ENCODE measurements at places on chromosomes 6 and 20.

- no peak for DNase-seq
Measured at GRCh38 chr20:101975-102374, 14.5 kb downstream of the DEFB125 start.

GRCh38 chr6:152268846-152269442 lies 368.2 kb downstream of the SYNE1 start:
- no peak for DNase-seq

- DNase-seq: peak; percentile 84
Measured at GRCh38 chr20:47357296-47358038, 968 bp upstream of the ZMYND8 start.

DNA sequence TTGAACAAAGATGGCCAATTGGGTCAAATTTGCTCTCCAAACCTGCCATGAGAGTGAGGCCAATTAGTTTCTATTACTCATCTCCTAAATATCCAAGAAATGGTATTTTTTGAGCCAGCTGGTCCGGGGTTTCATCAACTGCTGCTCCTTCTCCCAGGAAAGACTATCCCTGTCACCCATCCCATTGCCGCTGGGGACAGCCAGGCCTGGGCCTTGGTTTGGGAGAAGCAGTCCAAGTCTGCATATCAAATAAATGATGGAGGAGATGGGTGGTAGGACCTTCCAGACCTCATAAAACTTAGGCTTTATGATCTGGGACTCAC lies 46.7 kb upstream of the TTPAL start:
- no peak for DNase-seq

GRCh38 chr20:25173886-25174308 lies 21.6 kb upstream of the ENTPD6 start:
- DNase-seq: no peak

GRCh38 chr6:3631186-3631585 lies 120.3 kb downstream of the PXDC1 start:
- DNase-seq: no peak

- DNase-seq: no peak
Measured at GRCh38 chr6:71035871-71036270, 79.0 kb upstream of the B3GAT2 start.

GRCh38 chr20:408843-409696 lies 971 bp downstream of the RBCK1 start:
- no peak for DNase-seq

DNA sequence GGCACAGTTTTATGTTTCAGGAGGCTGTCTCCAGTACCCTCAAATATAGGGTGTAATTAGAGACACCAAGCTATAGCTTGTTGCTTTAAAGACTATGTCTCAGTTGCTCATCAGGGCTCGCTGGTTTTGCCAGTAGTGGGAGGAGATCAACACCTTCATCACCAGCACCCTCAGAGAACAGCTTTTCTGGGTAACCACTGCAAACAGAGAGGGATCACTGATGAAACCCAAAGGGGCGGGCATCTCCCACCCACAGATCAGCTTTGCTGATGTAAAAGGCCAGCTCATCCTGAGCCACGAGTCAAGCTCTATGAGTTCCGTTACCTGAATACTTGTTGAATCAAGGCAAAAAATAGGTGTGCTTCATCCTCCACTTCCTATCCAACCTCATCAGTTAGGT lies 187.7 kb downstream of the AIG1 start:
- no peak for DNase-seq

- no peak for DNase-seq
Measured at GRCh38 chr6:5619249-5619648, 357.9 kb downstream of the FARS2 start.

- DNase-seq: peak; percentile 27
Measured at GRCh38 chr20:50654904-50655303, 36.4 kb downstream of the RIPOR3 start.

DNA sequence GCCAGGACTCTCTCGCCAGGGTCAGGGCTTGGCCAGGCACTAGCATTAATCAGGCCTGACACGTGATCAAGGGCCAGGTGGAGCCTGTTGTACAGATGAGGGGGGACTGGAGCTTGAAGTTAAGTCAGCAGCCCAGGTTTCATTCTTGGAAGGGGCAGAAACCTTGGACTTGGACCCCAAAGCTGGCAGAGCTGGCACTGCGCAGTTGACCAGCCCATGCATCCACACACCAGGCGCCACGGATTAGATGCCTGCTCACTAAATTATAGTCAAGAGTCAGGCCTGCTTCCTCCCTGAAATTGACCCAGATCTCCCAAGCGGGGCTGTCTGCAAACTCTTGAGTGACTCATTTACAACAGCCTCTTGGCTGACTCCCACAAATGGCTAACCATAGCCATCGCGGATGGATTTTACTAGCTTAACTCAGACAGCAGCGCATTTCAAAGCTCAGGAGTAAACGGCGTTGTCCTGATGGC lies 4.1 kb upstream of the TAF4 start:
- DNase-seq: peak; percentile 55

GRCh38 chr6:80544555-80544954 lies 438.1 kb downstream of the BCKDHB start:
- no peak for DNase-seq

DNA sequence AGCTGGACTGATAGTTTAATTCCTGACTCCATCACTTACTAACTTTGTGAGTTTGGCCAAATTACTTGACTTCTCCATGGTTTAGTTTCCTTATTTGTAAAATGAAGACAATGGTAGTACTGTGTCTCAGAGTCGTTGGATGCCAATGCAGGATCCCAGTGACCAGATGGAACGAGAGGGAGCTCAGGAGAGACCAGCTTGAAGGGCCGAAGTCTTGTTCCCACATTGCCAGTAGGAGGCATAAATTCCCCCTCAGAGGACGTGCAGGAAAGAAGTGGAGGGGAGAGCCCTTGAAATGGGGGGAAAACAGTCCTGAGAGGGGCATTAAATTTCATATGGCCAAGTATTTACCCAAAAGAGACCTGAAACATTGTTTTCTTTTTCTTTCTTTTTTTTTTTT lies 2.1 kb upstream of the MUC22 start:
- no peak for DNase-seq

DNA sequence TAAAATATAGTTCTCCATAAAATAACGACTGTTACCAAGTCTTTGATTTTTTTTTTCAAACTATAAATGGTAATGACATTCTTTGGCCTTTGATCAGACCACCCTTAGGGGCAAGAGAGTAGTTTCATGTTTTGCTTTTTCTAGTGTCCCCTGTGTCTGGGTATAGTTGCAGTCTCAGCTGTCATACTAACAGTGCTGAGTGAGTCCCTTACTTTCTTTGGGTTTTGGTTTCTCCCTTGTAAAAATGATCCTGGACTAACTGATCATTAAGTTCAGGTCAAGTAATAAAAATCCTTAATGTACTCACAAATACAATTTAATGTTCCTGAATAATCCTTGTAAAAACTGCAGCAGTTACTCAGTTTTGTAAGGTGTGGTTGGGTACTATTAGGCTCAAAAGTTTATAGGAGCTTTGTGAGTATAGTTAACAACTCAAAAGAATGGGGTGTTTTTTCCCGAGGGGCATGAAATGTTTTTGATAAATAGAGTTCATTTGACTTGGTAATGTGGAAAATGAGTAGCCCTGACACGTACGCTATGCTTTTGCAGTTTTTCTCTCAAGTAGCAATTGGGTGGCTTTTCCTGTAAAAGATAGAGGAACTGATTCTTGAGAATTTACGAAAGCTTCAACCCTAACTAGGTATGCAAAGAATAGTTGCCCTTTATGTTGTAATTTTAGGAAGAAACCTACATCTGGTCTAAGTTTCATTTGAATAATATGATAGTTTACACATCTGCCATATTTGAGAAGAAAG lies 6.2 kb downstream of the PTPN1 start:
- DNase-seq: no peak

DNA sequence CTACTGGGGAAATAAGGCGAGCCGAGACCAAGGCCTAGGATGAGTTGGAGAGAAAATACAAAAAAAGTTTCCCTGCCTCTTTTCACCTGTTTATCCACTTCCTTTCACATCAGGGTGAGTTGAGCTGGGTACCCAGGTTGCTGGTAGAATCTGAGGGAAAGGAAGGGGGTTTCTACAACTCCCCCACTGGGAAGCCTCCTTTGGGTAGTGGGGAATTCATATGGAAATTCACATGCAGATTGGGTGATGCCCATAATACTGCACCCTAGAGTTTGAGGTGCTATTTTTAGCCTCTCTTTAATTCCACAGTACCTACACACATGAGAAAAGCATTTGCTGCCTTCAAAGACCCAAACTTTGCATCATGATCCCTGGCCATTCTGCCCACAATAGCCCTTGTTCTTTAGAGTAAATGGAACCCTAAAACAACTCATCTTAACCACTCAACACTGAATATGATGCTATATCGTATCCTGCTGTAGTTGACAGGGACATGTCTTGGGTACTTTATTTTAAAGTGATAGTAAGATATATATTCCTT lies 2.7 kb downstream of the OSTM1 start:
- no peak for DNase-seq

DNA sequence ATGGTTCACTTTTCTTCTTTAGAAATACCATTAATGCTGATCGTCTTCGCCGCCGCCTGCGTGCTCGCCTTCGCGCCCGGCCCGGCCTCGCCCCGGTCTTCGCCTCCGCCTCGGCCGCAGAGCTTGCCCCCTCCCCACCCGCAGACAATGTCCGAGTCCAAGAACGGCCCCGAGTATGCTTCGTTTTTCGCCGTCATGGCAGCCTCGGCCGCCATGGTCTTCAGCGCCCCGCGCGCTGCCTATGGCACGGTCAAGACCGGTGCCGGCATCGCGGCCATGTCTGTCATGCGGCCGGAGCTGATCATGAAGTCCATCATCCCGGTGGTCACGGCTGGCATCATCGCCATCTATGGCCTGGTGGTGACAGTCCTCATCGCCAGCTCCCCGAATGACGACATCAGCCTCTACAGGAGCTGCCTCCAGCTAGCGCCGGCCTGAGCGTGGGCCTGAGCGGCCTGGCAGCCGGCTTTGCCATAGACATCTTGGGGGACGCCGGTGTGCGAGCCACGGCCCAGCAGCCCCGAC lies 4.8 kb upstream of the PRPH2 start:
- no peak for DNase-seq

DNA sequence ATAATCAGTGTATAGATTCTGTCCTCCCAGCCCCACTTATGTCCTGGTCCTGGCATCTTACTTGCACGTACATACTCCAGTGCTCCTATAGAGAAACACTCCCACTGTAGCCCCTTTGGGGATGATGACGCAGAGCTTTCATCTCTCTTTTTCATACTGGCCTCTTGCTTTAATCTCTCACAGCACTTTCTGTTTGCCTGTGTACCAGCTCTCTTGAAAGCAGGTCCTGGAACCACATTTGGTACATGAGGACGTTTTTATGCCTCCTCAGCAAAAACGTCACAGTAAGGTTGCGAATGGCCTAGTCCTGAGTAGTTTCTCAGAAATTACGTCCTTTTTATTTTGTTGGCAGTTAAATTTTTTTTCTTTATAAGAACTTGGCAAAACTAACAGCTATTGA lies 10.8 kb downstream of the L3MBTL3 start:
- no peak for DNase-seq

- DNase-seq: peak; percentile 74
Measured at GRCh38 chr20:53643031-53643832, 49.6 kb upstream of the ZNF217 start.

- DNase-seq: no peak
Measured at GRCh38 chr6:124879992-124880355, 82.3 kb upstream of the RNF217 start.

DNA sequence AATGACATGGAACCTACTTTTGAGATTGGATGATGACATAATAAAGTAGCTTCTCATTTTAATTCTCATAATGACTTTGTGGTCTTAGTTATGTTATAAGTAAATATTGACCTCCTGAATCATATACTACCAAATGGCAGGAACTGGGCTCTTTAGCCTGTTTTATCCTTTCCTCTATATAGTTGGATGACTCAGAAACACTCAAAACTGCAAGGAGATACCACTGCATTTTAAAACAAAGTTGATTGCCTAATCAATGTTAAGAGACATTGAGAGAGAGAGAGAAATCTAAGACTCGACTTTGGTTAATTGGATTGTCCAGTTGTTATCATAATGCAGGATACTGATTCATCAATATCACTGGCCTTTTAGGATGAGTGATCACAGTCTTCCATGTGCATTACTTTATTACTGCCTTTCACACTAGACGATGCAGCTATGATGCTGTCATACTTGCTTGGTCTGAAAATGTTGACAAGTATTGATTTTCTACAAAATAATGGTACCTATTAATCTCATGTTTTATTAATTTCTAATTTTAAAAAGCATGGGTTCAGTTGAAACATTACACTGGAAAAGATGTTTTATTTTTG lies 320.0 kb downstream of the NKAIN2 start:
- no peak for DNase-seq

- DNase-seq: no peak
Measured at GRCh38 chr6:24480705-24481104, 8.7 kb downstream of the GPLD1 start.

- DNase-seq: no peak
Measured at GRCh38 chr20:49161428-49162152, 26.5 kb downstream of the STAU1 start.

GRCh38 chr6:33839399-33840047 lies 35.7 kb upstream of the MLN start:
- no peak for DNase-seq

GRCh38 chr20:4086771-4087687 lies 71.7 kb upstream of the RNF24 start:
- DNase-seq: no peak

GRCh38 chr20:31680286-31681127 lies 42.2 kb downstream of the BCL2L1 start:
- DNase-seq: no peak

DNA sequence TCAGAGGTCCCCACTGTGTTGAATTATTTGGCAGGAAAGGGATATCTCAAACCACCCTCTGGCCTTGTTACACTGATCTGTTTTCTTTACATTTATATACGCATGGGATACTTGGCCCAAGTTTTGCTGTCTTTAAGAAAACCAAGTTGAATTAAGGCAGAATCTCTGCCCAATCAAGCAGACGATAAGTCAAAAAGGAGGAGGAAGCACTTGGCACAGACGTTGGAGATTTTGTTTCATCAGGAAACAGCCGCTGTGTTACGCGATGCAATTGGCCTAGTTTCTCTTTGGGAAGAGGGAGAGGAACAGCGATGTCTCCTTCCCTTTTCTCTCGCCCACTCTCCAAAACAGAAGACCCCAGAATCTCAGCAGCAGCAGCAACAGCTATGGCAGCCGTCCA lies 20.2 kb upstream of the NAA20 start:
- DNase-seq: no peak

DNA sequence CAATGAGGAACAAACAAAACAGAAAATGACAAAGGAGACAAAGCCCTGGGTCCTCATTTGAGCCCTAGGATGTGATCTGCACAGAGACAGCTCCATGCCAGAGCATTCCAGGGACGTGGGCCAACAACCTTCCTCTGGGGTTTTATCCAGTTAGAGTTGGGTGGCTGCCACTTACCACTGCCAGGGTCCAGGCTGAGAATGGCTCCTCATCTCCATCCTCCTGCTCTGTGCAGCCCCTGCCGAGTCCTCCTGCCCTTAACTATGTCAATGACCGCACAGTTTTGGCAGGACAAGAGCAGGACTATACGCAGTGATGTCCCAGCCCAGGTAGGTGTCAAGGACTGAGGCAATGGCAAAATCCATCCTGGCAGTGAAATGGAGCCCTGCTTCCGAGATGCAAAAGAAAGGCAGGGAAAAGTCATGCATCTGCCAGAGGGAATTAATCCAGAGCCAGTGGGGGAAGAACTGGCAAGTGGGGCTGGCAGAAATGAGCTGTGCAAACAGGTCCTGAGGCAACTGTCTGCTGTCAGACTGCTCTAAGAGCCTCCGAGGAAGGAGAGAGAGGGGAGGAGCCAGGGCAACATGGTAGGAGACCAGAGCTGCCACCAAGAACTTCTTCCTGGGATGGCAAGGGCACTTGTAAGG lies 449.4 kb downstream of the PTPRT start:
- no peak for DNase-seq

GRCh38 chr6:12661432-12662089 lies 55.0 kb upstream of the PHACTR1 start:
- no peak for DNase-seq

GRCh38 chr20:12276011-12276673 lies 358.4 kb downstream of the BTBD3 start:
- DNase-seq: no peak

Data from GM04504 (cell line).